ENCODE measurements at places on chromosomes 3 and 15. TPM values are rescaled to one million over a fixed set of nuclear protein-coding genes. Genes with fewer than 3 reads are reported as not detected.

GRCh38 chr3:37487785-37488184, 313.4 kb upstream of the LRRFIP2 start:
- H3K27ac ChIP-seq, result no peak overlapping the region
- DNase-seq, result no peak
- H3K4me1 ChIP-seq, result no peaks in the 10 kb centered on the region
- no peak overlapping the region for H3K4me3 ChIP-seq

DNA sequence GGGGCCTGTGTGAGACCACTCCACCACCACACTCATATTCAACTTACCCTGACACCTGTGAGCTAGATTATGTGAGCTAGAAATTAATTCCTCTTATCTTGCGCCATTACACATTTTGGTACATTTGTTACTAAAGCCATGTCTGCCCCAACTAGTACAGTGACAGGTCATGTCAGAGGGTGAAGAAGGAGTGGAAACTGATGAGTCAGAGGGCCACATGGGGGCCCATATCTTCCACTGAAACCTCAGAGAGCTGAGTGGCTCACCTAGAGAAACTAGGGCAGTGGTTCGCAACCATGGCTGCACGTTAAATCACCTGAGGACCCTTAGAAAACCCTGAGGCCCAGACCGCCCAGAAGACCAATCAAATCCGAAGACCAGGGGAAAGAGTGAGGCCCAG, 15.7 kb upstream of the MEF2A start:
- H3K4me3 ChIP-seq, result no peak overlapping the region
- H3K36me3 ChIP-seq, result no peaks in the 10 kb centered on the region
- no peak for DNase-seq
- no peaks in the 10 kb centered on the region for H3K27me3 ChIP-seq
- no peaks in the 10 kb centered on the region for H3K4me1 ChIP-seq
- H3K27ac ChIP-seq, result no peak overlapping the region

DNA sequence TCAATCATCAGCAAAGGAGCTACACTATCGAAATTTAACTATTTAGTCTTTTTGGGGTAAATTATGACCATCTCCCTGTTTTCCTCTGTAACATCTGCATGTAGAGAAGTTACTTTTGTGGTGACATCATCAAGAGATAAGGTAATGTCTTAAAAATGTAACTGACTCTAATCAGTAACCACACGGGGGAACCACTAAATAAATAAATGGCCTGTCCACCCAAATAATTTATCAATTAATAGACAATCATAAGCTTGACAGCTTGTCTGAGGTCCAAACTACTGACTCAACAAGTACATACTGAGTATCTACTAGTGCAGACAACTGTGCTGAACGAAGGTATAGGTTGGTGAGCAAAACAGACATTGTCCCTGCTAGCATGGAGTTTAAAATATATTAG, 219.3 kb downstream of the SLC9A9 start:
- no peaks in the 10 kb centered on the region for H3K36me3 ChIP-seq
- H3K27ac ChIP-seq, result no peak overlapping the region
- DNase-seq, result no peak
- H3K27me3 ChIP-seq, result no peaks in the 10 kb centered on the region
- no peak overlapping the region for H3K4me3 ChIP-seq

GRCh38 chr15:65245096-65245856, 34.0 kb upstream of the CILP start:
- no peak overlapping the region for H3K27ac ChIP-seq
- no peak overlapping the region for H3K4me3 ChIP-seq
- H3K27me3 ChIP-seq, result no peaks in the 10 kb centered on the region
- H3K36me3 ChIP-seq, result peaks cover 4% of the 10 kb centered on the region

GRCh38 chr15:42034628-42035434, 14.0 kb upstream of the PLA2G4E start:
- H3K27me3 ChIP-seq, result no peaks in the 10 kb centered on the region
- peaks cover 6% of the 10 kb centered on the region for H3K4me1 ChIP-seq
- H3K4me3 ChIP-seq, result no peak overlapping the region
- H3K36me3 ChIP-seq, result no peaks in the 10 kb centered on the region
- H3K27ac ChIP-seq, result no peak overlapping the region

DNA sequence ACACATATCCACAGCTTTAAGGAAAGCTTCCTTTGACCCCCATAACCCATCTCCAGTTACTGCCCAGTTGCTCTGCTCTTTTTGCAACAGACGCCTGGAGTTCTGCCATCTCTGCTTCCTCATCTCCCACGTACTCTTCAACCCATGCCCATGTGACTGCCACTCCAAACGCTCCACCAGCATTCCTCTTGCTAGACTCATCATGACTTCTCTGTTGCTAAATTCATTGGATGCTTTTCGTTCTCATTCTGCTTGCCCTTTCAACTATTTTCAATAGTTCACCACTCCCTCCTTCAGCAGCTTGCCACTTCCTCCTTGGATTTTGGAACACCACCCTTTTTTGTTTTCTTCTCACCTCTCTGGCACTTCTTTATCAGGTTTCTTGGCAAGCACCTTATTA, 2.7 kb upstream of the KNSTRN start:
- no peak for DNase-seq
- no peaks in the 10 kb centered on the region for H3K27me3 ChIP-seq
- H3K36me3 ChIP-seq, result no peaks in the 10 kb centered on the region
- peaks cover 10% of the 10 kb centered on the region for H3K4me1 ChIP-seq
- H3K27ac ChIP-seq, result no peak overlapping the region

DNA sequence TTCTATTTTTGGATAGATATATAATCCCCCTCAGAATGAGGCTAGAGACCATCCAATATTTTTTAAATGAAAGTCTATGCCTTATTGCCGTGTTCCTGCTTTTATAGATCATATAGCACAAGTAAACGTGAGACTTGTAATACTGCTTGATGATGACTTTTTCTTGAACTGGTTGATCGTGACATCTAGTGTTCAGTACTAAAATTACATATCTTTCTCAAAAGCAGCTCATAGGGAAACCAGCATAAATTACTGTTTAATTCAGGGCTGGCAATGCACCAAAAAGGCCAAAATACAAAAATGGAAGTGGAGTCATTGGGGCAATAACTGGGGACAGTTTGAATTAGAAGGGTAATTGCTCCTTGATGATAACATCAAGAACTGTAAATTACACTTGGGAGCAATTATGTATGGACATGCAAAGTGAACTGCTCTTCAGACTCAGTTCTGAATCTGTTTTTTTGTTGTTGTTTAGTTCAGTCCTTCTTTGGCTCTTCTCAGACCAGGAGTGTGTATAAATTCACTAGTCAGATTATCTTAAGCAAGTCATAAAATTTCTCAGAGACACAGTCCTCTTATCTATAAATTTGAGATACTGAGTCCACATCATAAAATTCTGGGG, 325.3 kb downstream of the THSD4 start:
- no peaks in the 10 kb centered on the region for H3K4me1 ChIP-seq
- no peaks in the 10 kb centered on the region for H3K36me3 ChIP-seq
- peak; percentile 54 for DNase-seq

DNA sequence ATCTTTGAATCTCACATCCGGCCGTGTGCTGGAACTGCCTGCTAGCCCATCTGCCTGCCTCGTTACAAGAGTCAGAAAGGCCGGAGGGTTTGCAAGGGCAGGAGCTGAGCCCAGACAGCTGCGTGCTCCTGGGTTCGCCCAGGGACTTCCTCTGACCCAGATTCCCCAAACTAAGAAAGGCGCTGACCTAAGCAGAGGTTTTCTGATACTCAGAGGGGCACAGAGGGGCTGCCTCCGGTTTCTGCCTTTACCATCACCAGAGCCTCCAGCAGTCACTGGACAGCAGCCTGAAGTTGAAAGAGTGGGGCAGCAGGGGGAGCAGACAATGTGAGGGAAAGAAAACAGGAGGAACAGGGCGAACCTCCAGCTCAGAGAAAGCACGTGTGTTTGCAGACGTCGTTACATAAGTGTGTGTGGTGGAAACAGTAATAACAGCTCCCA, 33.4 kb upstream of the RAD18 start:
- no peak overlapping the region for H3K4me3 ChIP-seq
- DNase-seq, result no peak
- no peak overlapping the region for H3K27ac ChIP-seq
- H3K27me3 ChIP-seq, result no peaks in the 10 kb centered on the region
- H3K4me1 ChIP-seq, result no peaks in the 10 kb centered on the region

GRCh38 chr15:53434174-53434678, 325.2 kb downstream of the WDR72 start:
- H3K4me3 ChIP-seq, result no peak overlapping the region
- no peaks in the 10 kb centered on the region for H3K36me3 ChIP-seq
- DNase-seq, result no peak
- H3K27ac ChIP-seq, result no peak overlapping the region
- no peaks in the 10 kb centered on the region for H3K27me3 ChIP-seq

GRCh38 chr3:141044695-141045641, 6.2 kb upstream of the SPSB4 start:
- peaks cover 8% of the 10 kb centered on the region for H3K27me3 ChIP-seq
- H3K36me3 ChIP-seq, result no peaks in the 10 kb centered on the region
- no peak for DNase-seq

DNA sequence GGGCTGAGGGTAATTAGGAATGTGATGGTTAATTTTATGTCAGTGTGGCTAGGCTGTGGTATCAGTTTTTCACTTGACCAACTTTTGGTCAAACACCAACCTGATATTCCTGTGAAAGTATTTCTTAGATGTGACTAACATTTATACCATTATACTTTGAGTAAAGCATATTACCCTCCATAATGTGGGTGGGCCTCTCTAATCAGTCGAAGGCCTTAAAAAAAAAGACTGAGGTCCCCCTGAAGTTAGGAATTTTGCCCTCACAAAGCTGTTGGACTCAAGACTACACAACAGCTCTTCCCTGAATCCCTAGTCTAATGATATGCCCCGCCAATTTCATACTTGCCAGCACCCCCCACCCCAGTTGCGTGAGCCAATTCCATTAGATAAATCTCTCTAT, 12.5 kb downstream of the SLMAP start:
- no peak for DNase-seq
- H3K27ac ChIP-seq, result no peak overlapping the region
- H3K4me1 ChIP-seq, result no peaks in the 10 kb centered on the region
- H3K27me3 ChIP-seq, result no peaks in the 10 kb centered on the region
- peaks cover 8% of the 10 kb centered on the region for H3K36me3 ChIP-seq

DNA sequence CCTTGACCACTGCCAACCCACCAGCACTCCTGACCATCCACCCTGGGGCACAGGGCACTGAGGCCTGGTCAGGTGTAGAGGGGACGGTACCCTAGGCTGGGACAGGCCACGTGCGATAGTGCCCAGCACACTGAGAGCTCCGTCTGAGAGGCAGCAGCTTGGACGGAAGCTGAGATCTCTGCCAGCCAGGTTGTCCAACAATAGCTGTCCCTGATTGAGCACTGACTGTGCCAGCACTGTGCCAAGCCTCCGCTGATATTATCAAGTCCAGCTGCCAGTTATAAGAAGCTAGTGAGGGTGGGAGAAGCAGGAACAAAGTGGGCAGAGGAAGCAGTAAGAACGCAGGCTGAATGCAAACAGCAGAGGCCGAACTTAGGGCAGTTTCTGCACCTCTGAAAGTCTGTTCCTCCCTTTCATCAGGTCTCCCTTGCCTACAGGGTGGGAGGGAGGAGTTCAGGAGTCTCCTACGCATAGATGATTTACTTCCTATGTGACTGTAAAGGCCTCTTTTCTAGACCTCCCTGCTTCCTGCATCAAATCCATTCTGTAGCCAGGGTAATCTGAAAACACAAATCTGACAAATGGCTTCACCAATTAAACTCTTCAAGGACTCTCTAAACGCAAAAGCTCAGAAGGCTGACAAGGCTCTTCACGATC, 29.7 kb downstream of the MRPS11 start:
- no peaks in the 10 kb centered on the region for H3K27me3 ChIP-seq
- no peak overlapping the region for H3K27ac ChIP-seq
- DNase-seq, result no peak
- no peak overlapping the region for H3K4me3 ChIP-seq
- no peaks in the 10 kb centered on the region for H3K36me3 ChIP-seq

GRCh38 chr3:63933459-63933858, 21.3 kb upstream of the SCAANT1 start:
- H3K4me1 ChIP-seq, result peaks cover 19% of the 10 kb centered on the region
- H3K4me3 ChIP-seq, result no peak overlapping the region
- no peak for DNase-seq
- H3K36me3 ChIP-seq, result no peaks in the 10 kb centered on the region
- H3K27me3 ChIP-seq, result no peaks in the 10 kb centered on the region

DNA sequence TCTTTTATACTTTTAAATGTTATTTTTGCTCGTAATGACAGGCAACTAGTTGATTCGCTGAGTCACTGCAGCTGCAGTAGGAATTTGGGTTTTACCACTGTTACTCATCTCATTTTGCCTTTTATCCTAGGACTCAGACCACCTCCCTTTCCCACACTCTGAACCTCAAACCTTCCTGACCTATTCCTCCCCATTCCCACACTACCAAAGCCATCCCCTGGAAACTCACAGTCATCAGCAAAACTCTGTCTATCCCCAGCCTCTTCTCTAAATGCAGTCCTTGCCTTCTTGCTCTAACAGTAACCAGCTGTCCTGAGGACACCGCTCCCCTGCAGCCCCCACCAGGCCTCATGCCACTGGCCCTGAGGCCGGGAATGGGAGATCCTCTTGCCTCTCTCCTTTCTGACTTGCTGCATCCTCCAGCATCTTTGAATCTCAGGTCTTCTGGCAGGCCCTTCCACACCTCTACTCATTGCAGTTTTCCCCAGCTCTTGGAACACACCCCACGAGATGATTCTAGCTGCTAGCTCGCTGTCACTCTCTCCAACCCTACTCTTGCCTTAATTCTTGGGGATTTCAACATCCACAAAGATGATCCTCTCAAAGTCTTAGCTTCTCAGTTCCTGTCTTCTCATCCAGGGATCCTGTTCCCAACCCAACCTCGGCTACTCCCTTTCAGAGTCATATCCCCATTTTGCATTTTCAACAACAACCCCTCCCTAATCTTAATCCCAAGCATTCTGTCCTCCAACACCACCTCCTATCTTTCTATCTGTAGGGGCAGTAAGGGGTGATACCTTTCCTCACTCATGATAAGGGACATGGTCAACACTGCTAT, 55.9 kb upstream of the C3orf80 start:
- no peak for DNase-seq
- no peaks in the 10 kb centered on the region for H3K27me3 ChIP-seq
- H3K27ac ChIP-seq, result no peak overlapping the region
- no peaks in the 10 kb centered on the region for H3K4me1 ChIP-seq
- H3K4me3 ChIP-seq, result no peak overlapping the region
- H3K36me3 ChIP-seq, result no peaks in the 10 kb centered on the region

GRCh38 chr3:183629546-183630301, 5.7 kb upstream of the KLHL24 start:
- no peaks in the 10 kb centered on the region for H3K36me3 ChIP-seq
- DNase-seq, result no peak
- no peak overlapping the region for H3K4me3 ChIP-seq
- no peaks in the 10 kb centered on the region for H3K27me3 ChIP-seq
- H3K27ac ChIP-seq, result no peak overlapping the region

DNA sequence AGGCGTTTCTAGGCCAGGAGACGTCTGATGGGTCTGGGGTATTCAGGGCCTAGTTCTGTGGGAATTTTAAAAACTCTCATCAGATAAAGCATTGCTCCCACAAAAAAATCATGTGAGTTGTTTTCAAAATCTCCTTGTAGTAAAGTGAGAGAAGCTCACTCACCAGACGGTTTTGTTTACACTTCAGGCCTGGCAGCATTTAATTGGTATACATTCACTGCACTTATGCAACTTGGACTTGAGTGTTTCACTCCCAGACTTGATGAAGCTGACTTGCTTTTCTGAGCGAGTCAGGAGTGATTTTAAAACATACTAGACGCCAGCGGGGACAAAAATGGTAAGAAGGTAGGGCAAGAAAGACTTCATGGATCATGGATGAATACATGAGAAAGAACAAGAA, 75.2 kb downstream of the SLCO3A1 start:
- H3K27me3 ChIP-seq, result no peaks in the 10 kb centered on the region
- no peaks in the 10 kb centered on the region for H3K36me3 ChIP-seq
- no peak for DNase-seq
- no peak overlapping the region for H3K4me3 ChIP-seq
- H3K27ac ChIP-seq, result no peak overlapping the region

MOBP gene
- not detected for total RNA-seq

LYZL4 gene
- total RNA-seq, result not detected

CILP gene
- 0.24 TPM for total RNA-seq

C15orf62 gene
- 0.64 TPM for total RNA-seq

DNAJA4 gene
- total RNA-seq, result 26.3 TPM

CMTM8 gene
- total RNA-seq, result 0.83 TPM
